ENCODE measurements at places on chromosomes 11 and 22.

- no peak for DNase-seq
Observed at GRCh38 chr11:537622-538430, 499 bp downstream of the LRRC56 start.

- DNase-seq = no peak
Observed at GRCh38 chr22:45290410-45290936, 5.7 kb downstream of the UPK3A start.

DNA sequence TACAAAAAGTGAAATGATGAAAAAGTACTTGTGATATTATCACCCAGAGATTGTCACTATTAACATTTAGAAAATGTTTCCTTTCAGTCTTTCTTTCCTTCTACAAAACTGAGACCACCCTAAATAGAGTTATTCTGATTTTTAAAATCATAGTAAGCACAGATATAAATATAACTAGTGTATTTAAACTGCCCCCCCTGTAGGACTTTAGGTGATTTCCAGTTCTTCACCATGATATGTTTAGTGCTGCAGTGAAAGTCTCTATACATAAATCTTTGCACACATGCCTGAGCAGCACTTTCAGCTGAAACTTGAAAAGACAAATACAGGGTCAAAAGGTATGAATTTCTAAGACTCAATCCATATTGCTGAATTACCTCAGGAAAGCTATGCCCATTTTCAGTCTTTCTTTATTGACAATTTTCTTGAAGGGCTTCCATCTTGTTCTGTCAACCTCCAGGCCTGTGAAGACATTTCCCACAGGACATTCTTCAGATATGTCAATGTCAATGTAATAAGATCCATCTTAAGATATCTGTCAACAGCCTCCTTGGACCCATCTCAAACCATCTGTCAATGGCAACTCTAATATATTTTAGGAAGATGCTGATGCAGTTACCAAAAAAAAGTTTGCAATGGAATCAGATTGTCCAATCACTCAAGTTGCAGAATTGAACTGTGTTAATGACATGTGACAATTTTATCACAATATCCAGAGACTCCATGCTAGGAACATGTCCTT lies 30.8 kb upstream of the LDLRAD3 start:
- DNase-seq = no peak

GRCh38 chr11:120956710-120957495 lies 67.0 kb upstream of the TBCEL start:
- DNase-seq = no peak

DNA sequence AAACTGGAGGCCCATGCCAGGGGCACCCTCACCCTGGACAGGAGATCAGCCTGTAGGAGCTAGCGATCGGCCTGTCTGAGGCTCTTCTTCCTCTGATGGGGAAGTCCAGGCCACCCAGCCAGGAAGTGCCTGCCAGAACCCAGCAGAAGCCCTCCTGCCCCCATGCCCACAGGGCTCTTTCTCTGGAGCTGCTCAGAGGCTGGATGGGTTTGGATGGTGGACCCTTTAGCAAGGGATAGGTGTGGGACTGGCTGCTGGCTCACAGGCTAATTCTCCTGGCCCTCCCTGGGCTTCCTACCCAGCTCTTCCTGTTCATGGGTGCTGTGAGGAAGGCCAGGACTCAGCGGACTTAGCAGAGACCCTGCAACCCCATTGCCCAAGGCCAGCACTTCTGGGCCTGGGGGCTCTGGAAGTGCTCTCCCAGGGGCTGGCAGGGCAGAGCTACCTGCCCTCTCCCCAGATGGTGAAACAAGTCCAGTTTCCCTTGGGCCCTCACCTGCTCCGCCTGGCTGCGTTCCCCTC lies 7.6 kb downstream of the FXYD2 start:
- no peak for DNase-seq

GRCh38 chr22:31269892-31270579 lies 22.3 kb downstream of the PIK3IP1 start:
- no peak for DNase-seq

- DNase-seq = no peak
Observed at GRCh38 chr11:47466701-47467250, 17.8 kb upstream of the RAPSN start.

GRCh38 chr11:19524171-19524671 lies 188.4 kb upstream of the NAV2 start:
- no peak for DNase-seq

GRCh38 chr11:83056204-83056603 lies 15.5 kb downstream of the RAB30 start:
- no peak for DNase-seq

GRCh38 chr11:75308116-75308515 lies 43.3 kb downstream of the ARRB1 start:
- DNase-seq = no peak

- DNase-seq = no peak
Observed at GRCh38 chr11:132119573-132119972, 749.2 kb downstream of the NTM start.

GRCh38 chr22:44660051-44660830 lies 41.8 kb upstream of the PRR5 start:
- no peak for DNase-seq

DNA sequence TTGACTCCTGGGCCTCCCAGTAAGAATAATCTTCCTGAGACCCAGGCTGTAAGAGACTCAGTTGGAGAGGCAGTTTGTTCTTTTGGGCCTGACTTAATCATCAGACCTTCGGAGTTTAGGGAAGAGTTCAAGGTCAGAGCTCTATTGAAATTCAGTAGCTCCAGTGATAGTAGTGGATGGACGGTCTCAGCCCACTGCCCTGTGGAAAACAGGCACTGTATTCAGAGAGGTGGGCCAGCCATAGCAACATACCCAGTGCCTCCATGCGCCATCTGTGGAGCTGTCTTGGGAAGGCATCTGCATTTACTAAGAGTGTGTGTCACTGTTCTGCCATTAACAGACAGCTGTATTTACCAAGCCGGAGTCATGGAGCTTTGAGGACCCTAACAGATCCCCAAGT lies 2.9 kb downstream of the SMARCB1 start:
- no peak for DNase-seq

GRCh38 chr11:75229466-75229865 lies 11.1 kb upstream of the TPBGL start:
- no peak for DNase-seq

GRCh38 chr11:15286465-15286864 lies 171.7 kb downstream of the INSC start:
- DNase-seq = no peak

- DNase-seq = no peak
Observed at GRCh38 chr11:16430674-16431073, 74.3 kb upstream of the SOX6 start.

- no peak for DNase-seq
Observed at GRCh38 chr11:2741377-2742131, 41.8 kb upstream of the KCNQ1OT1 start.

DNA sequence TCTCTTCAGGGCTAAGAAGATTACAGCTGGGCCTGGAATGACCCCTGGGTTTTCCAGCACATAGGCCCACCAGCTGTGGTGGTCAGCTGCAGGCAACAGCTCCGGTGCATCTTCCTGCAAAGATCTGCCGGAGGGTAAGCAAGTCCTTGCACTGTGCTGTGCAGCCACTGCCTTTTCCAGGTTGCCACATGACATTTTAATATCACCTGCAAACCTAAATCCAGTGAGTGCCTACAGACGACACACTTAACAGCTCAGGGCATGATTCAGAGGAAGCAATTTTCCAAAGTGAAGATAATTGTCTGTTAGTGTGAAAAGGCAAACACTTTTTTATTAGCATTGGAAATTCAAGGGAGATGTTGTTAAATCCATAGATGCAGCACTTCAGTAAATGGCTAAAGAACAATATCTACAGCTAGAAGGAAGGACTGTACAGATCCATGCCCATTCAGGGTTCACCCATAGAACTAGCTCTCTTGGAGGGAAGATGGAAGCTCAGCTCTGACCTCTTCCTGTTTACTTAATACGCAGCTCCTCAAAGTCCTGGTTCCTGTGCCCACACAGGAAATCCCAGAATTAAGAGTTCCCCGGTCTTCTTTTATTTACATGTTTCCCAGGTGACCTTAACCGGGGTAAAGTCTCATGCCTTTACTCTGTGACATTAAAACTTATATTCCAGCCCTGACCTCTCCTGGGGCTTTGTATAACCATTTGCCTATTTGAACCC lies 13.3 kb upstream of the NRIP3 start:
- DNase-seq = no peak

GRCh38 chr22:17915676-17916075 lies 108.7 kb downstream of the MICAL3 start:
- no peak for DNase-seq

GRCh38 chr11:65814131-65814985 lies 19.4 kb upstream of the SNX32 start:
- no peak for DNase-seq

GRCh38 chr11:106466521-106467080 lies 389.1 kb downstream of the AASDHPPT start:
- no peak for DNase-seq

DNA sequence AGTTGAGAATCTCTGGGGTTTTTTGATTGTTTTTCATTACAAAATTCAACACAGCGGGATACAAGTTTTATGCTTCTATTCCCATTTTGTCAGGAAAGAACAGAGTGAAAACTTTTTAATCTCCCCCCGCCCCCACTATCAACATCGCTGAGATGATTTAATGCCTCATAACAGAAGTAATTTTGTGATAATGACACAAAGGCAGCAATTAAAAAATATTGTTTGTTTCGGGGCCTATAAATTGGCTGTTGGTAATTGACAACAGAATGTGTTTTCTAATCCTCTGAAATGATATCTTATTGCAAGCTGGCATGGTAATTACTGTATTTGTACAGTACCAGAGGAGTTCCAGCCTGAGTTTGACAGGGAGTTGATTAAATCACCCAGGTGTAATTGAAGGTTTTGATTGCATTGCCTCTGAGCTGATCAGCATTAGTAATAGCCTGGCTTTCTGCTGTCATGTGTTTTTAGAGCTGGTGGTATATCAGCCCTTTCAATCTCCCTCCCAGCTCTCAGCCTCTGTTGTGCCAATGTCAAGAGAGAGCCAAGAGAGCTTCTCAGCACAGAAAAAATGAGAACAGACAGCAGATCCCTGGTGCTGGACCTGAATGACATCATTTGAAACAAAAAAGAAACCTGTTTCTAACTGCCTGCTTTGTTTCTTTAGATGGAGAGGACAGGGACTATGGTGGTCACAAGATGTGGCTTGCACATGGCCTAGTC lies 265.1 kb downstream of the FAM76B start:
- no peak for DNase-seq

DNA sequence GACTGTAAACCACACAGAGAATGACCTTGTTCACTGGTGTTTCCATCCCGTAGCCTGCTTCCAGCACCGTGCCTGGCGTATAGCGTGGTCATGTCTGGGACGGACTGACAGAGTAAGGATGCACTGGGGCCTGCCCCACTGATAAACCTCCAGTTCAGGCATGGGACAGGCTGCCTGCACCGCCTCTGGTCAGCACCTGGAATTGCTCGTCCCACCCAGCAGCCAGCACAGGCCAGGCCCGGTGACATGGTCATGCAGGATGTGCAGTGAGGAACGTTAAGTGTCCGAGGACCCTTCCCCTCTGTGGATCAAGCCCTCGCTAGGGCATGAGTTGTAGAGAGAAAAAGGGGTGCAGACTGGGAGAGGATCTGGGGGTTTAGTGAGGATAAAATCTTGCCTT lies 44.8 kb downstream of the LMO1 start:
- no peak for DNase-seq

DNA sequence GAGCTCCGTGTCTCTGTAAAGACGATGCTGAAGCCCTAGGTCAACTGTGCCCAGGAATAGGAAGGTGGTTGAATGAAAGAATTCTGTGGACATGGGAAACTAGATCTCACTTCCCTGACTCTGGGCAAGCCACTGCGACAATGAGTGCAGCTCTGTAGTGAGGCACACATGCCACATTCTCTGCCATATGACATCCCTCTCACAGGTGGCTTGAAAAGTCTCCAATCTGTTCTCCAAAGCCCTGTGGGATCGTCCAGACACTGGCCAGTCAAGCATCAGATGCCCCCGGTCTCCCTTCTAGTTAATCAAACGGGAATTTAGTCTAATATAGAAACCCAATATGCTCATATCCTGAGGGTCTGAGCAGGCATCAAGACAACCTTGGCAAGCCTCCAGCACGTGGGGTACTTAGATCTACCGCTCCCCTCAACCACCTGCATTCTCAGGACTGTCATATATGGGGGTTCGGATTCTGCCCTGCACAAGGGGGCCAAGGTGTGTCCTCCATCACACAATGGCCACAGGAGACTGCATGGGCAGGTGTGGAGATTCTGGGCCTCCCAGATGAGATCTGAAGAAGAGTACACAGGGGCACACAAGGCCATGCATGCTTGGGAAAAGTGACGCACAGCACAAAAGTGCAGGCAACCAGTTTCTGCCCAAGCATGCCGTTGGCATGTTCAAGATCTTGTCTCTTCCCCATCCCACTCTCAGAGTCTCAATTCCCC lies 11.9 kb downstream of the DKK3 start:
- DNase-seq = no peak

GRCh38 chr11:125679397-125679796 lies 1.2 kb downstream of the ACRV1 start:
- DNase-seq = no peak

GRCh38 chr22:37918580-37919270 lies 12.6 kb downstream of the MICALL1 start:
- DNase-seq = no peak

GRCh38 chr22:30289980-30290313 lies 642 bp upstream of the CASTOR1 start:
- no peak for DNase-seq

DNA sequence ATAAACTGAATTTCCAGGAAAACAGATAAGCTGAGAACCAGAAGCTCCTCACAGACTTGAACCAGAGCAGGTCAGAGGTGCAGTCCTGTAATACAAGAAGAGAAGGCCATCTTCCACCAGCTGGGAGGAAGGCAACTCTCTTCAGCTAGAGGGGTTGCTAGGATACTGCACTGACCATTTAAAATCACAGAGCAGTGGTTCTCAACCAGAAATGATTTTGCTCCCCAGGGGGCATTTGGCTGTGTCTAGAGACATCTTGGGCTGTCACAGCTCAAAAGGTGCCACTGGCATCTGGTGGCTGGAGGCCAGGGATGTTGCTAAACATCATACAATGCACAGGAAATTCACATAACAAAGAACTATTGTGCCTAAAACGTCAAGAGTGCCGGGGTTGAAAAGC lies 17.2 kb downstream of the OPCML start:
- DNase-seq = no peak

- no peak for DNase-seq
Observed at GRCh38 chr11:75650167-75650723, 18.6 kb downstream of the MAP6 start.
